ENCODE measurements at places on chromosomes 2 and 18.

DNA sequence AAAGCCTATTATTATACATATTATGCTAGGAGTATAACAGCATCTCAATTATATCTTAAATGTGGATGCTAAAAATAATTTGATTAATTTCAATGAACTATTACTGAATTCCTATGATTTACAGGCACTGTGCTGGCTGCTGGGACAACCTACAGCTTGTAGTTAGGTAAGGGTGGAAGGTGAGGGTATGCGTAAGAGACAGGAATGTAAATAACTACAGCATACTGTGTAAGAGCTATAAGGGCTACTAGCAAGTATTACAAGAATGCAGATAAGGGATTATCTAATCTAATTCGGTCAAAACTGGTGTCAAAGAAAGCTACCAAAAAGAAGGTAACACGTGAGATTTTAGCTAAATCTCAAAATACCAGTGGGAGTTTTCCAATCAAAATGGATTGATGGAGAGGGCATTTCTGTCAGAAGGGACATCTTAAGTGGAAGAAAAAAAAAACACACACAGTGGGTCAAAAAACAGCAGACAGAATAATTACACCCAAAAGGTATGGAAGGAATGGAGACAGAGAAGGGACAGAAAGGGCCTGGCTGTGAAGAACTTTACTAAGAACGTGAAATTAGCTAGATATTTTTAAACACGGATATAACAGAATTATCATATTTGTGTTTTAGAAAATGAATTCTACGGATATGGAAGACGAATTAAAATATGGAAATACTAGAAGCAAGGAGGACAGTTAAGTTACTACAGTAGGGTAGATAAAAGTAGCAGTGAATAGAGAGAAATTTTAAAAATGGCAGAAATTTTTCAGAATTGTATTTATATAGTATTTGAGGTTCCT is 47.1 kb downstream of the STRN start:
- DNase-seq = peak; percentile 14

DNA sequence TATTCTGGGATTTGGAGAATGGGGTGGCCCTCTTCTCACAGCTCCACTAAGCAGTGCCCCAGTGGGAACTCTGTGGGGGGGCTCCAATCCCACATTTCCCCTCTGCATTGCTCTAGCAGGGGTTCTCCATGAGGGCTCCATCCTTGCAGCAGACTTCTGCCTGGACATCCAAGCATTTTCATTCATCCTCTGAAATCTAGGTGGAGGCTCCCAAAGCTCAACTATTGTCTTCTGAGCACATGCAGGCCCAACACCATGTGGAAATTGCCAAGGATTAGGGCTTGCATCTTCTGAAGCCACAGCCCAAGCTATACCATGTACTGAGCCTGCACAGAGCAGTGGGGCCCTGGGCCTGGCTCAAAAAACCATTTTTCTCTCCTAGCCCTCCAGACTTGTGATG is 162.4 kb upstream of the CWC22 start:
- no peak for DNase-seq

GRCh38 chr2:195594248-195594647 is 62.8 kb upstream of the SLC39A10 start:
- no peak for DNase-seq

- DNase-seq = no peak
Observed at GRCh38 chr2:43905371-43905803, 66.6 kb downstream of the ABCG8 start.

DNA sequence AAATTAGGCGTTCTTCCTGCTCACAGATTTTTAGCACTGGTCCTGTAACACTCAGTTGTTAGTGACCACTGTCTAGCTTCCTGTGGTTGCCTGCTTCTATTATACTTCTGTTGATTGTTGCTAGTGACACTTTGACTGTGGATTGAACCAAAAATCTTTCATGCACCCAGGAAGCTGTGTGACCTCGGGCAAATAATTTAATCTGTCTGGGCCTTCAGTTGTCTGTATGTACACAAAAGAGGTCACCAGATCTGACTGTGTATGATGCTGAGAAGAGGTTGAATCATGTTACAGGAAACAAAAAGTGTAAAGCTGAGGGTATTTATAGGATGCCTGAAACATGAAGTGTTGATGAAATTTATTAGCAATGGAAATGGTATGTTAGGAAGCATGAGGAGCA is 12.7 kb downstream of the ICOS start:
- no peak for DNase-seq

DNA sequence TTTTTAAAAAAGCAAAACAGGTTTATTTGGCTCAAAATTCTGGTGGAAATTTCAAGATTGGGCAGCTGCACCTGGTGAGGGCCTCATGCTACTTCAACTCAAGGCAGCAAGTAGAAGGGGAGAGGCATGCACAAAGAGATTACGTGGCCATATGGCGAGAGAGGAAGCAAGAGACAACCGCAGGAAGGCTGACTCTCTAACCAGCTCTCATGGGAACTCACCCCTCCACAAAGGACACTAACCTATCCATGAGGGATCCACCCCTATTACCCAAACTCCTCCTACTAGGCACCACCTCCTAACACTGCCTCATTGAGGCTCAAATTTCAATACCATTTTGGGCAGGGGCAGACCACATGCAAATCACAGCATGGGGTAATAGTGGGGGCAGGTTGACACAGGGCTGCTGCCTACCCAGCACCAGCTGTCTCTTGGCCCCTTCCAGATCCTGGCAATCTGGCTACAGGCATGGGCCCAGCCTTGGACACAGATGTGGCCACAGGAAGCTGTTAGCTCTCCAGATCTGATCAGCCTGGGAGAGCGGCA is 2.0 kb upstream of the CAPN10 start:
- peak; percentile 84 for DNase-seq

DNA sequence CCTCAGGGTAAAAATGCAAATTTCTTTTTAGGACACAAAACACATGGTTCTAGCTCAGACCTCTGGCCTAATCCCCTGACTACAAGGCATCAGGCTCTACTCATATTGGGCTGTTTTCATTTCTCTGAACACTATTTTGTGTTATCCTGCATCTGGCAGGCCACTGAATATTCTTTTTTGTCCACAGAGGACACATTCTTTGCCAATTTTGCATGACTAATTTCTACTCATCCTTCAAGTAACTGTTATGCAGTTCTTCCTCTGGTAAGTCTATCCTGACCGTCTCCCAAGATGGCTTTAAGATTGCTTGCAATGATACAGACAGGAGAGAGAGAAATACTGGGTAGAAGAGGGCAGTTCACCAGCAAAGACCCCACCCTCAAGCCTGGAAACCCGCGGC is 107.6 kb upstream of the RGPD4 start:
- no peak for DNase-seq

GRCh38 chr2:3180082-3180908 is 197.3 kb downstream of the EIPR1 start:
- DNase-seq = no peak

DNA sequence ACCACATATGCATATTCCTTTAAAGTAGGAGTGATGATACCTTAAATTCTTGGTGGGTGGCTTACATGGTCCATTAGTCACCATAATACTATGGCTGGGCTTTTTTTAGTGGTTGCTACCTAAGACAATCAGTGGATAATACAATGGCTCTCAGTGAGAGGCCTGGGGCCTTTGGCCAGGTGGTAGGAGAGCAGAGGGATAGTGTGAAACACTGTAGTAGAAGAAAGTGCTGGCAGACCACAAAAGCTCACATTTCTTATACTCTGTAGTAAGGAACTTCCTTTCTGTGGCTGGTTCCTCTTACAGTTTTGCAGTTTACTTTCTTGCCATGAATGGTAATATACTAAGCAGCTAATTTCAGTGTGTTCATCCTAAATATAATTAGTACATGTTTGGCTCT is 583.5 kb downstream of the XIRP2 start:
- no peak for DNase-seq

- no peak for DNase-seq
Observed at GRCh38 chr2:155363349-155363888, 664.9 kb downstream of the KCNJ3 start.

- peak; percentile 39 for DNase-seq
Observed at GRCh38 chr2:128316777-128317180, 1.9 kb downstream of the HS6ST1 start.

- no peak for DNase-seq
Observed at GRCh38 chr2:167478196-167478595, 589.9 kb downstream of the XIRP2 start.

- no peak for DNase-seq
Observed at GRCh38 chr2:68907232-68907919, 36.2 kb upstream of the BMP10 start.

DNA sequence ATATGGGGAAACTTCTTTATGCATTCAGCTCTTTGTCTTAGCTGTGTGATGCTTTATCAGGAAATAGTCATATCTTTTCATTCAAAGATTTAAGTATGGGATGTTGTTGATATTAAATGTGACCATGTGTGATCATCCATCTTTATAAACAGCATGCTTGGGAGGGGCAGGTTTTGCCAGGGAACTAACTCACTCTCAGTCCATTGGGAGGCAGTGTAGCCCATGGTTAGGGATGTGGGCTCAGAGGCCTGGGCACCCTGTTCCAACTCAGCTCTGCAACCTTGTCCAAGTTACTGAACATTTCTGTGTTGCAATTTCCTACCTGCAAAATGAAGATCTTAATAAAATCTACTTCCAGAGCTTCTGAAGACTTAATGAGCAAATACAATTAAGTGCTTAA is 92.0 kb upstream of the BCL2L11 start:
- DNase-seq = no peak

DNA sequence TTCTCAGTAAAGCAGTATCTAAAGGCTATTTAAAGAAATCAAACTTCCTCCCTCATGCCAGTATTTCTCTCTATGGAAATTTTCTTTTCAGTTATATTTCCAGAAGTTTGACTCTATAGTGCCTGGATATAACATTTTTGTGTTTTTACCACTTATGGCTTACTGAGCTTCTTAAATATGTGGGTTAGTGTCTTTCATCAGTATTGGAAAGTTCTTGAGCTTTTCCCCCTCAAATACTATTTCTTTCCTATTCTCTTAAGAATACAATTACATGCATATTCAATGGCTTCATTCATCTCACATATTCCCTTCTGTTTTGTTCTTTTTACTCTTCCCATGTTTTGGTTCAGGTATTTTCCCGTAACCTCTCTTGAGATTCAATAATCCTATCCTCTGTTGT is 432.0 kb downstream of the SETBP1 start:
- no peak for DNase-seq

GRCh38 chr18:51425889-51426288 is 228.4 kb upstream of the MEX3C start:
- no peak for DNase-seq

- DNase-seq = peak; percentile 47
Observed at GRCh38 chr2:85996591-85996990, 107.8 kb upstream of the ST3GAL5 start.

DNA sequence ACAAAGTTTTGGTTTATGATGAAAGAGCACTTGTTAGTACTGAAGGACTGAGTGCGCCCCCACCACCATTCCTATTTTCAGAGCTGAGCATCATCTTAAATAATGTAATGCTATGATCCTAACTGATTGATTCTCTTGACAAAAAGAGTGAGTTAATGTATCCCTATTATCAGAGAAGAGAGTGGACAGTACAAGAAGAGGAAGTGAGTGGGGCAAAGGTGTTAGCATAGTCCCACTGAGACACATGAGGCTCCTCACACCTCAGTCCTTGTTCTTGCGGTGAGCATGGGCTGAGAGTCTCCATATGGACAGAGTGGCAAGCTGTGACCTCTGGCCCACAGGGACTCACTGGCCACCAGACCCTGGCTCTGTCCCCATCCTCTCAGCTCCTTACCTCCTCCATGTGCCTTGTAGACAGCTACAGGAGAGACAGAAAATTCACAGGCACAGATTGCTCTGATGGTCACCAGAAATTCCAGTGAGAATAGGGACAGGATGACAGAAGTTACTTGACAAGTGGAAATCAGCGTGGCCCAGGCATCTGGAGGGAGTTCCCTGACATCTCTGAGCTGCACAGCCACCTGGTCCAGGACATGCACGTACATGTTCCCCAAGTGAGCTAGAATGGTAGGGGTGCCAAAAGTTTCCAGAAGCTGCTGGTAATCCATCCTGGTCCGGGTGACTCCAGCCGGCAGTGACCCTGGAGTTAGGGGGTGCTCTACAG is 32.6 kb downstream of the NAPG start:
- no peak for DNase-seq
